ENCODE measurements at places on chromosomes 5 and 9.

DNA sequence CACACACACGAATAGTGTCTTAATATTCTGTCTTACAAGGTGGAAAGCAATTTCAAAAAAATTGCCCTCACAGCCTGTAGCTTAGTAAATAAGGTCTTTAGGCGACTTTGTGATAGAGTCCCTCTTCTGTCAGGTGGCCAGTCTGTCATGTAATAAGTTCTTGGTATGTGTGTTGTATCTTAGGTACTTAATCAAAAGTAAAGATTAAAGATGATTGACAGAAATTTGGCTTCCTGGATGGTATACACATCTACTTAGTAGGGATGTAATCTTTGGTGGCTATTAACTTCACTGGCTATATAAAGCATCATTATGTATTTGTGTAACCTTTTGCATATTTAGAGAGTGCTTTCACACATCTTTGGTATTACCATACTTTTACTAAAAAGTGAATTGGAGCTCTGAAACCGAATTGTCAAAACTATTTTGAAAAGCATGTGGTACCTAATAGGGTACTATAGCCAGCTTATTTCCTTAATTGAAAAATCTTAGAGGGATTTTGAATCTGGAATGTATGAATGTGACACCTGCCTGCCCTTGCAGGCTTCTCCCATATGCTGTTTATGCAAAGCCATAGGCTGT is 3.4 kb downstream of the G3BP1 start:
- DNase-seq: no peak

- no peak for DNase-seq
Measured at GRCh38 chr9:129542741-129543140, 78.2 kb downstream of the C9orf50 start.

- peak; percentile 19 for DNase-seq
Measured at GRCh38 chr9:135701959-135702721, at the start of gene KCNT1. TSS of gene KCNT1 (plus strand) at chr9:135702185. CDS start at chr9:135702259, 74 bp downstream.

DNA sequence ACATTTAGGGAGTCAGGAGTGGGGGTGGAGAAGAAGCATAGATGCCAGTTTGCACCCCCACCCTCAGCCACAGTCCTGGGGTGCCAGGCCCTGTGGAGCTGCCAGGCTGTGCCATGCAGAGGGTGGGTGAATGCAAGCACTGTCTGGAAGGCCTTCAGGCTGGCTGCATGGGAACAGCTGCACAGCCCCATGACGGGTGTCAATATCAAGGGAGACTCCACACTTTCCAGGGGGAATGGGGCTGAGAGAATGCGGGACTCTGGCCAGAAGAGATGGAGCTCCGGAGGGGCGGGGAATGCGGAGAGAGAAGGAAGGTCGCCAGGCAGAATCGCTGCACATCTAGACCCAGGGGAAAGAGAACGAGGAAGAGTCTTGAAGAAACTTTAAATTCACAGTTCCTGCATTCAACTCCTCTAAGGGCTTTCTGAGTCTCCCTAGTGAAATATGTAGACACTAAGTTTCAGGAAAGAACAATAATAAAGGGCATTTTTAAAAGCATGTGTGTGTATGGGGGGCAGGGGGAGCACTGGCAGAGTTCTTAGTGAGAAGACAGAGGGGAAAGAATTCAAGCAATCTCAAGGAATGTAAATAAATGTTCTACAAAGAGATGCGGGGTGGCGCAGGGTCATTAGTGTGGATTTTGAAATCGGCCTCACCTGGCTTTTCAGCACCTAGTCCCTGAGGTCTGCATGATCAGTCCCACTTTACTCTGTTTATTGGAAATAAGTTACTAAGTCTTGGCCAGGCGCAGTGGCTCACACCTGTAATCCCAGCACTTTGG is 59.1 kb downstream of the BOD1 start:
- DNase-seq: no peak

GRCh38 chr9:72923077-72923476 is 29.8 kb downstream of the ALDH1A1 start:
- no peak for DNase-seq

GRCh38 chr5:134920848-134921575 is 16.1 kb downstream of the PCBD2 start:
- no peak for DNase-seq

DNA sequence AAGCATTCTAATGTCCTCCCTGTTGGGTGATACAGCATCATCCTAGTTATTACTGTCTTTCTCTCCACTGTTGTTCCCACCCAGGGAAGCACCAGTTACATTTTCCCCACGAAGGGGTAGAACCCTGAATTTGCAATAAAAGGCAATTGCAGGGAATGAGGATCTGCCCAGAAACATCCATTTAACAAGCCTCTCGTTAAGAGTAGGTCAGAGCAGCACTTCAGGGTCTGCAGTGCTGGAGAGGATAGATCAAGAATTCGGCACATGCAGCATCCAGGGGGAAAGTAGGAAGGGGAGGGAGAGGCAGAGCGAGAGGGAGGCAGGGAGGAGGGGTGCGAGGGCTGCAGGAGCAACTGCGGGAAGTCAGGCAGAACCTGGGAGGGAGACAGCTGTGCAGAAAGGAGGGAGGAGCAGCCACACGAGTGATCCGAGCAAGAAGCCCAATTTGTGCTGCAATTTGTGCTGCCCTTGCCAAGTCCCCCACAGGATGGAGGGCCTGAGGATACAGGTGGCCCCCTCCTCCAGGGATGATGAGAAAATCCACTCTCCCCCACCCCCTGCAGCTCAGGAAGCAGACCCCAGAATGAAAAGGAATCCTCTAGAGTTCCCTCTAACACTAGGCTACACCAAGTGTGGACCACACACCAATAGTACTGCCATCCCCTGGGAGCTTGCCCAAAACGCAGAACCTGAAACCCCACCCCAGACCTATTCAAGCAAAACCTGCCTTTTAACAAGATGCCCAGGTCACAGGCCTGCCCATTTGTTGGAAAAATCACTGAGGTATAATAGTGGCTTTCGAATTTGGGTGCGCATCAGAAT is 62.2 kb downstream of the EPB41L4B start:
- DNase-seq: no peak

DNA sequence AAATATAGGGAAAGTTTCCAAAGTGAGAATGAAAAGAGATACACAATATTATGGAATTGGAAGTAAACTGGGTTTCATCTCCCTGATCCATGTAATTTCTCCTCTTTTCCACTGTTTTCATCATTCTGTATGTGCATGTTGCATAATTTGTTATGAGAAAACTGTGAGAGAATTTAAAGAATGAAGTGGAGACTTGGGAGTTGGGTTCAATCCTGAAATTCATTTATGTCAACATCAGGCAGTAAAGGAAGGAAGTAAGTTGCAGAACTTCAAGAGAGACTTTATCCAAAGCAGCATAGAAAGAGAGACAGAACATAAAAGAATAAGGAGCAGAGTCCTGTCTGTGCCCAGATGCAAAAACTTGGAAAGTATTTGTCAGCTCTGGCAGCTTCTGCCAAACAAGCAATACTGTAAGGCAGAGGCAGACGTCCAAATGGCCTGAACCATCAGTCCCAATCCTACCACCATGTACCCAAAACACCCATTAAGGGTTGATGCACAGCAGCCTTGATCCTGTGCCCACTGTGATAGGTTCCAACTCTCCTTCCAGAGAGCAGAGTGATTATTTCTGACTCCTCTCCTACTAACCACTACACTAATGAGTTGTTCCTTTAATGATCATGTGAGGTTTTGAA is 425.3 kb upstream of the CDH6 start:
- DNase-seq: no peak

- no peak for DNase-seq
Measured at GRCh38 chr5:143319437-143320227, 83.9 kb downstream of the NR3C1 start.

DNA sequence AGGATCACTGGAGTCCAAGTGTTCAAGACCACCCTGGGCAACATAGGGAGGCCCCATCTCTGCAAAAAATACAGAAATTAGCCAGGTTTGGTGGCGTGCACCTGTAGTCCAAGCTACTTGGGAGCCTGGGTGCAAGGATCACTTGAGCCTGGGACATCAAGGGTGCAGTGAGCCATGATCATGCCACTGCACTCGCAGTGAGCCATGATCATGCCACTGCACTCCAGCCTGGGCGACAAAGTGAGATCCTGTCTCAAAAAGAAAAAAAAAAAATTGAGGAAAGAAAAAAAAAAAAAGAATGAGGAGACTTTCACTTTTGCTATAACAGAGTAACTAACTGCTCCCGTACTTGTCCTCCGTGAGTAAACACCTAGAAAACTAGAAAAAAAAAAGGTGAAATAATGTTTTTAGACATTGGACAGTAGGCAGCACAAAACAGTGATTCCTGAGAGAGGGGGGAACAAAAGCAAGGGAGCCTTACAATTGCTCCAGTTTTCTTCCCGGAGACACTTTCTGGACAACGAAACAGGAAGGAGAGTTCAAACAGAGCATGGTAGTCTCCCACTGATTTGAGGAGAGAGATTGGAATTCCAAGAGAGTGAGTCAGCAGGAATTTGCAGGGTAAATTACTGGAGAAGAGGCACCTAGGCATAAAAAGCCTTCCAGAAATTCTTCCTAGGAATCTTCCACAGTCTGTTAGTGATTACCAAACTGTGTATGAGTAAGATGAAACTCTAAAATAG is 6.9 kb upstream of the ZBTB5 start:
- no peak for DNase-seq

DNA sequence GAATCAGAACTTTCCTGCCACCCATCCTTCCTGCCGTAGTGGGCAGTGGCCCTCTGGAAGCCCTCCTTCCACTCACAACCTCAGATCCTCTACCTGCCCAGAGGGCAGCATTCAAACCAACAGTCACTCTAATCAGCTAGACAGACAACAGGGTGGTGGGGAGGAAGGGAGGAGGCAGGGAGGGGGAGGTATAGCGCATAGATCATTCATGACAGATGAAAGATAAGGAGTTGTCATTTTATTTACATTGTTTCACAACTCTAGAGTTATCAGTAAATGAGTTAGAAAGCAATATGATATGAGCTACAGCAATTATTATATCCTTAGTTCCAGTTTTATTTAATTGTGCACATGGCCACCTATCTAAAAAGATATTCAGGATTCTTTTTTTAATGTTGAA is 852 bp downstream of the IL9 start:
- DNase-seq: no peak

DNA sequence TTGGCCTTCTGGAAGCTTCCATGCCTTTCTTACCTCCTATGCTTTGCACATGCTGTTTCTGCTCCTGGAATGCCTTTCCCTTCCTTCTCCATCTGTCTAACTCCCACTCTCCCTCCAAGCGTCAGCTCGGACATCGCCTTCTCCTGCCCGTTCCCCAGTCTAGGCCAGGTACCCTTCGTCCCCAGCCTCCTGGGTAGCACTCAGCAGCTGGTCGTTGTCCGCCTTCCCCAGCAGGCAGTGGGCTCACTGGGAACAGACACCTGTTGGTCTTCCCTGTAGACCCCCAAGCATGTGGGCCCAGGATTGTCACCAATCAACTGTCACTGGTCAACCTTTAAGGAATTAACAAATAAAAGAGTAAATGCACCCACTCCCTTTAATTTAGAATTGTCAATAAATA is 202.2 kb downstream of the RGS3 start:
- DNase-seq: no peak

DNA sequence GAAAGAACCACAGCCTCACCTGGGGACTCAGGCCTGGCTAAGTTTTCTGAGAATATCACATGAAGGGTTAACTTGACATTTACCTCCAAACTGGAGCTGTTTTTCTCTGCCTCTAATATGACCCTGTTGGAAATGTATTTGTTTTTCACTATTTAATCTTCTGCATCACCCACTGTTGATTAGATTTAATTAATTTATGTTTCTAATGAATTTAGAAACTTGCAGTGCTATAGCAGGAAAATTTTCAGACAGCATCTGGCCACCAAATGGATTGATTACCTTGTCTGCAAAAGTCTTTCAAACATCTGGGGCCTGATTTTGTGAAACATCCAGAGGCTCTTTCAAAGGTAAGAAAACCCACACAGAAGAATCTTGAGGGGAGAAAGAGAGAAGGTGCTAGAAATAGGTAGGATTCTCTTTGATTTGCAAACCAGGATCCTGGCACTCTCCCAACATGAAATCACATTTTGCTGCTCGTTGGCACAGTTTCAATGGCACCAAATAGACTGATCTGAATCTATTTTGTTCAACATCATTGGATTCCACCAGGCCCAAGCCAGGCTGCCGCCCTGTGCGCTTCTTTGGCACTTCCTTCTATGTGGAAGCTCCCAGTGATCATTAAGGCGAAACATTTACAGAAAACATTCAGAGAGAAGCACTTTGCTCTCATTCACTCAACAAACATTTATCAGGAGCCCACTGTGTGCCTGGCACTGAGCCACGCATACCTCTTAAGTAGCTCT is 157.3 kb downstream of the PPP2R2B start:
- DNase-seq: no peak

- no peak for DNase-seq
Measured at GRCh38 chr5:10310066-10310779, 2.5 kb upstream of the CMBL start.

DNA sequence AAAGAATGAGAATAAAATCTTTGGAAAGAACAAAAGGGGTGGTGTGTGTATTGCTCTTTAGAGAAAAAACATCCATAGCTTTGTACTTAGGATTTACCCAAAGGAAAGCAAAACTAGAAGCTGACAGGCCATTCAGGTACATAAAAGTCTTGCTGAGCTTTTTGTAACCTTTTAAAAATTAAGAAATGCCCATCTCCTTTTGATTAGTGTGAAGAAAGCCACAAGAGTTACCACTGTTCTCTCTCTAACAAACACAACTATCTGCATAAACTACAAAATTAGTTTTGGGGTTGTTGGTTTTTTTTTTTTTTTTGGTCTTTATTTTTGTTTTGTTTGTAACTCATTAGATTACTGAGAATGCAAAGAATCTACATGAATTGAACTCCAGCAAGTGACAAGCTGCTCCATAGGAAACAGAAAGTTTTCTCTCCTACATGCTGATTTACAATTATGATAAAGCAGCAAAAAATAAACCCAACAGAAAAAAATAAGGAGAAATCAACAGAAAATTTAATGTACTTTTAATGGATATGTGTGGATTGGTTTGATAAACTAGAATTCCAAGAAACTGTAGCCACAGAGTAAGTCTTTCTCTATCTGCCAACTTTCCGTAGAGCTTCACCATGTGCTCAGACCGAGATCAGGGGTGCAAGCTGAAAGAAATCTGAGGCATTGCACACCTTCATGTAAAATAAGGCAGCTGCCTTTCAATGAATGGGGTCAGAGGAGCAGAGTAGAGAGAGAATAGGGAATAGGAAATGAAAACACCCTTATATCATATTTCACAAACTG is 12.3 kb downstream of the BAAT start:
- DNase-seq: no peak

GRCh38 chr9:99828054-99828416 is 6.3 kb downstream of the NR4A3 start:
- DNase-seq: no peak

DNA sequence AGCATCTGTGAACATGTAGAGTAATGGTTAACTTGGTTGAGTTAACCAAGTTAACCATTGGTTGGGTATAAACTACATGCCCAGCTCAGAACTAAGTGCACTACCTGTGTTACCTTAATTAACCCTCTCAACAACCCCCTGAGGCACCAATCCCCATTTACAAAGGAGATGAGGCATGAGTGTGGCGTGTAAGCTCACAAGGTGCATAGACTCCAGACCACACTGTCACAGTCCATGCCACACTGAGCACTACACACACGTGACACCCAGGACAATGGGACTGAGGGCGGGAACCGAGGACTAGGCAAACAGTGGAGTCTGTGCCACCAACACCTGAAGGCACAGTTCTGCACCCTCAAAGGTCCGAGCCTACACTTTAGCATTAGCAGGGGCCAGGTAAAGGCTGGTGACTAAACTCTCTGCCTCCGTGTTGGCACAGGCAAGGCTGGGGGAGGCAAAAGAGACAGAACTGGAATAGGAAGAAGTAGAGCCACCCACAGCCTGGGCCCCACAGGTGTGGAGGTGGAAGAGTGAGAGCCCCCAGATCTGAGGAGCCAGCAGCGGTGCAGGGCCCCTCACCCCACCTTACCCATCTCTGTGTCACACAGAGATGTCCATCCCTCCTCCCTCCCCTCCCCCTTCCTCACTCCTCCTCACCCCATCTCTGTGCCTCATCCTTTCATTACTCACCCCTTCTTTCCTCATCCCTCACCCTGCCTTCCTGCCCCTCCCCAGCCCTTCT is 2.2 kb upstream of the DNAJB5 start:
- DNase-seq: peak; percentile 33

All from activated CD4-positive, alpha-beta T cell treated with anti-CD3 and anti-CD28 coated beads for 4 hours (primary cell).